ENCODE measurements at places on chromosomes 16 and 17.

GRCh38 chr17:30361766-30362279, 16.9 kb upstream of the CPD start:
- DNase-seq = no peak

DNA sequence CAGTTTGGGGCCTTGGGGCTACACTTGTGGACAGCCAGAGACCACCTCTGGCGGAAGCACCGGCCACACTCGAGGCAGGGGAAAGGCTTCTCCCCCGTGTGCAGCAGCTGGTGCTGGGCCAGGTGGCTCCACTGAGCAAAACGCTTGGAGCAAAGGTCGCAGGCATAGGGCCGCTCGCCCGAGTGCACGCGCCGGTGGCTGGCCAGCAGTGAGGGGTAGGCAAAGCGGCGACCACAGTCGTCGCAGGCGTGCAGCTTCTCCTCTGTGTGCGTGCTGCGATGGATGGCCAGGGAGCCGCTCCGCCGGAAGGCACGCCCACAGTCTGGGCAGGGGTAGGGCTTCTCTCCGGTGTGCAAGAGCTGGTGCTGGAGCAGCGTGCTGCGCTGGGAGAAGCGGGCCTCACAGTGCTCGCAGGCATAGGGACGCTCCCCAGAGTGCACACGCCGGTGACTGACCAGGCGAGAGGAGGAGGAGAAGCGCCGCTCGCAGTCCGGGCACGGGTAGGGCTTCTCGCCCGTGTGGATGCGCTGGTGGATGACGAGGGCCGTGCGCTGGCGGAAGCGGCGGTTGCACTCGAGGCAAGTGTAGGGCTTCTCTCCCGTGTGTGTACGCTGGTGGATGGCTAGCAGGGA, 5.8 kb downstream of the ZNF689 start:
- DNase-seq = no peak

GRCh38 chr16:80852261-80852872, 48.0 kb upstream of the CDYL2 start:
- no peak for DNase-seq

- no peak for DNase-seq
Observed at GRCh38 chr17:30532871-30533270, 55.7 kb downstream of the GOSR1 start.

DNA sequence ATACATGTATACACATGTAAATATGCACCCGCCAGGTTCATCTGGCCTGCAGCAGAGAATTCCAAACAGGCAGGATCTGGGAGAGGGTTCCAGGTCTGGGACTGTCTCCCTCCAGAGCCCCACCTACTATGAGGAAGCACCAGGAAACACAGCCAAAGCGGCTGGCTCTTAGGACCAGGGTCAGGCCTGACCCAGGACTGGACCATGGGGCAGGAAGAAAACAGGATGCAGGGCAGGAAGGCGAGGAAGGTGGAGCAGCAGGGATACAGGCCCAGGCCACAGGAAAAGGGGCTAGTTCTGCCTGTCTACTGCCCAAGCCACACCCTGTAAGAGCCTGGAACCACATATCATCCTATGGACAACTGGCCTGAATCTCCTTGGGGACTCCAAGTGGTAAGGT, 2.2 kb downstream of the HID1 start:
- no peak for DNase-seq

DNA sequence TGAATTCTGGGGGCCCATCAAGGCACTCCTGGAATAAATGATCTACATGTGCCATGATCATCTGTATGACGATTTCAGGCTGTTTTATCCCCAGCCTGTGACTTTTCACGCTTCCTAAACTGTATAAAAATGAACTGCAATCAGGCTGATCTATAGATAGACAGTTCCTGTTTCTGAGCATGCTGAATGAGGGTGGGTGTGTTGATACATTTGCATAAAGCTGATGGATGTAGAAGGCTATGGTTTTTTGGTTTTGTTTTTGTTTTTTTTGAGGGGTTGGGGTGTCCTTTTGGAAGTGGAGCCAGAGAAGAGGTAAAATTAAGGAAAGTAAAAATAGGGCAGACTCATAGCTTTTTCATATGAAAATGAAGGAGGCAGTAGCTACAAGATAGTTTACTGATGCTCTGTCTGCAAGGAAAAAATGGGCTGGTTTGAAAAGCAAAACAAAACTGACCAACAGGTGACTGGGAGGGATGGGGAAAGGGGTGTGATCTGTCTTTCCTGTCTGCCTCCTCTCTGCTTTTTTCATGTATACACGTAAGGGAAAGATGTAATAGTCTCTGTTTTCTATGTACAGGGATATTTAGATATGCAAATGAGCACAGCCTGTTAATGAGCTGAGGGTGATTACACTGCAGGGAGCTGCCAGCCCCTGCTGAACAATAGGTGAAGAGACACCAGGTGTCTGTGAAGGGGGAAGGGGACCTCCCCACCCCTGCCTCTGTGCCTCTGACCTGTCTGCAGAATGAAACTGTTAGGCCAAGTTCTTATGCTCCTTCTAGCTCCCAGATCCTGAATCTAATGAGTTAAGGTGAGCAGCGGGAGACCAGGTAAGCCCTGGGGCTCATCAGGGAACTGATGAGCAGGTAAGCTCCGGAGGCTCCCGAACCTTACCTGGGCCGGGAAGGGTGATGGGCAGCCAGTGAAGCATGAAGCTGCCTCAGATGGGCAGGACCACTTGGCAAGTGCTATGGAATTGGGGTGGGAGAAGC, 46.6 kb upstream of the LYRM9 start:
- no peak for DNase-seq

- DNase-seq = no peak
Observed at GRCh38 chr17:36755586-36755985, 154.2 kb downstream of the MRM1 start.

GRCh38 chr16:48865520-48865919, 255.5 kb upstream of the N4BP1 start:
- DNase-seq = no peak

DNA sequence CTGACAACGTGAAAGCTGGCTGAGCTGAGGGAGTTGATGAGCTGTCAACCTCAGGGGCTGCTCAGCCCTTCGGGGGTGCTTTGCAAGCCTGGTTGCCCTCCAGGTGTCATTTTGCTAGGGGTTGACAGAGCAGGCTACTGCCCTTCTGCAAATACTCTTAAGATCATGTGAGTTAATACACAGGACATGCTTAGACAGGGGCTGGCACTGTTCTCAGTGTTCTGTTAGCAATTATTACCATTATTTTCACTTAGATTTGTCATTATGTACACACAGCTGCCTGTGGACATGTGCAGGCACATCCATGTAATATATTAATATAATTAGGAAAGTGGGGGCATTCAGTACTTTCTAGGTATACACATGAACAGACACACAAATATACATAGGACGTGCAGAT, 554.3 kb upstream of the HSBP1 start:
- DNase-seq = no peak

- DNase-seq = no peak
Observed at GRCh38 chr16:81107511-81107910, 11.3 kb upstream of the GCSH start.

GRCh38 chr17:45975640-45976295, 23.3 kb upstream of the STH start:
- DNase-seq = no peak

DNA sequence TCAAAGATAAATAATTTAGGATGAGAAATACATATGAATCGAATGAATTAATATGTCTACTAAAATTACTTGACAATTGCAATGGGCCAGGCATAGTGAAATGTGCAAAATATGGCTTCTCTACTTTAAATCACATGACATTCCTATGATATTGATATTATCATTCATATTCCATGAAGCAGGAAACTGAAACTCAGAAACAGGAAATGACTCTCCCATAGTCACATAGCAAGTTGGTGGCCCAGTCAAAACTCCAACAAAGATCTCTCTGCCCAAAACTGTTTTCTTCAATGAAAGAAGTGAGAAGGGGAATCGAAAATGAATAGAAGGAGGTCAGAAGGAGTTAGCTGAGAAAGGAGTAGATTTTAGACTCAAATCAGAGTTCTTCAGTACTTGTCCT, 272.2 kb downstream of the CDH8 start:
- DNase-seq = no peak

- no peak for DNase-seq
Observed at GRCh38 chr16:2471653-2472487, 773 bp downstream of the NTN3 start.

Measured in stimulated activated CD4-positive, alpha-beta T cell treated with anti-CD3 and anti-CD28 coated beads, Interleukin-12 subunit alpha, Interleukin-12 subunit beta, amount 100 ng/mL, for 24 hours (primary cell).